Non-pigmented ciliary epithelial cell (primary cell): ENCODE measurements at places on chromosomes 16 and 17.

GRCh38 chr17:40945414-40945813, 8.0 kb upstream of the KRT23 start:
- no peak for DNase-seq

- DNase-seq, result no peak
Measured at GRCh38 chr17:40822132-40822812, at the start of gene KRT10. Gene KRT10 (minus strand): TSS chr17:40822614. CDS start chr17:40822585, 29 bp downstream.

GRCh38 chr16:87845213-87845612, 24.1 kb downstream of the SLC7A5 start:
- DNase-seq, result no peak

- DNase-seq, result no peak
Measured at GRCh38 chr17:50568659-50569058, 8.1 kb downstream of the CACNA1G start.

DNA sequence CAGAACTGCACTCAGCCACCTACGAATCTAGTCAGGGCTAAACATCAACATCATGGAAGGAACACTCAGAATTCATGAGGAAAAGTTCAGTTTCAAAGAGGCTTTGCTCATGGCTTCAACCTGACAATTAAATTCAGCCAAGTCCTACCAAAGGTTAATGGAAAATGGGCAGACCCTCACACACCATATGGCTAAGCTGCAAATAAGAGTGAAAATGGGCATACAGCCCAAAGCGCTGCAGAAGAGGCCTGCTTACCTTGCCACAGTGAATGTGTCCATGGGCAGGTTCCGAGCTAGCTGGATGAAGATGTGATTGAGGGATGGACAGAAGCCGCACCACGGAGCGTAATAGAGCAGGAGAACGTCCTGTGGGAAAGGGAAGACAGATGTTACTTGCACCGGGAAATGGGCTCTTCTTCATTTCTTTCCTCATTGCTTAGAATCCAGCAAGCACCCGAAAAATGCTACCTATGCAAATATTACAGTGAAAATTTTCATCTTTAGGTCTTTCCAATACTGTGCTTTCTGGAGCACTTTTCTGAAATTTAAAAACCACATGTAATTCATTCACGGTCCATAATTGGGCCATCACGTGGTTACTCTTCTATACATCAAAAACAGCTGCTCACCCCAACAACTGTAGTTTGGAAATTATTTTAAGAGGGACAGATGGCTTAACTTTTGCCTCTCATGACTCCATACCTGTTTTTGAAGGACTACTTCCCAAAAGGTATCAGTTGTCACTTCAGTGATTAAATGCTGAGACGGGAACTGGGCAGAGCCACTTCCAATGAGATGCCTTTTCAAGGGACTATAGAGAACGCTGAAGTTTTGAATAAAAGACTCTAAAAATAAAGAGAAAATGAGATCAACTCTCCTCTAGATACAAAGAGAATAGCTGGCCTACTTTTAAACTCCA, 19.6 kb downstream of the SNN start:
- DNase-seq, result no peak

DNA sequence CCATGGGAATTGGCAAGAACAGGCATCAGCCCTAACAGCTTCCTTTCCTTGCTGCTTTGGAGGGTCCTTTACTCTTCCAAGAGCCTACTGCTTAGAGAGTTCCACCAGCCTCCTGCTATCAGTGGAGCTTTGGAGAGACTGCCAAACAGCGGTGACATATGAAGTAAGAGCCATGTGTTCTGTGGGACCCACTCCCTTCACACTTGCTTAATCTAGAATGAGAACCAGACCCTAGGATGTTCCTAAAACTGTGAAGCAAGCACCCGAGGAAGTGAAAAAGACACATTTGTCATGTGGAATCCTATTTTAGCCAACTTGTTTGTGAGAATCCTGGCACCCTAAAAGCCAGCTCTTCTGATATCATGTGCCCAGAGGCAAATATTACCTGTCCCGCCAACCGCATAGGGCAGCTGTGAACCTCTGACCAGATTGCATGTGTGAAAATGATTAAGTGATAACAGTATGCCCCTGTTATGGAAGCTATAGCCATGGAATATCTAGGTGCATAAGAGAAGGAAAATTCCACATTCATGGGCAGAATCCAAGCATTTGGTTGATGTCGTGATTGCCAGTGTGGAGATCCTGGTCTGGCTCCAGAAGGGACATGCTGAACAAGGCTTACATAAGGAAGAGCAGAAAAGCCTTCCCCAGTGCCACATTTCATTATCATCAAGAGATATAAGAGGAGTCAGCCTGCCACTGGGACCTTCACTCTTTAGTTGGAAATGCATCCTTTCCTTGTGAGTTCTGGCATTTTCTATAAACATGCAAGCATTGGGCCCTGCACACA, 18.7 kb downstream of the RCVRN start:
- no peak for DNase-seq

- DNase-seq, result peak; percentile 65
Measured at GRCh38 chr16:69924777-69925191, 26.4 kb upstream of the CLEC18A start.

DNA sequence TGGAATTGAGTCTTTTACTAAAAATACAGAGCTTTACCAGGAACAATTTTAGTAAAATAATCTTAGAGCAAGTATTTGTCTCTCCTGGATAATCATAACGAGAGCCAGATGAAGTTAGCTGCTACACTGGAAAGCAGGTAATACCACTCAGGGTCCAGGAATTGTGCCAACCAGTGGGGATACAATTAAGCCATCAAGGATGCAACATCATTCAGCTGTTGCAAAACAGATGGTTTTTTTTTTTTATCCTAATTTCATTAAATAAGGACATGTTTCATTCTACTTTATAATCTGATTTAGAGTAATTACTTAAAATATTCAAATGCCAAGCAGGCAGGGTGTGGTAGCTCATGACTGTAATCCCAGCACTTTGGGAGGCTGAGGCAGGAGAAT, 10.2 kb downstream of the MMD start:
- DNase-seq, result no peak
